ENCODE measurements at places on chromosomes 5 and 9.
A peak's percentile ranks its signal among the peaks of the same experiment; 100 is the strongest.

DNA sequence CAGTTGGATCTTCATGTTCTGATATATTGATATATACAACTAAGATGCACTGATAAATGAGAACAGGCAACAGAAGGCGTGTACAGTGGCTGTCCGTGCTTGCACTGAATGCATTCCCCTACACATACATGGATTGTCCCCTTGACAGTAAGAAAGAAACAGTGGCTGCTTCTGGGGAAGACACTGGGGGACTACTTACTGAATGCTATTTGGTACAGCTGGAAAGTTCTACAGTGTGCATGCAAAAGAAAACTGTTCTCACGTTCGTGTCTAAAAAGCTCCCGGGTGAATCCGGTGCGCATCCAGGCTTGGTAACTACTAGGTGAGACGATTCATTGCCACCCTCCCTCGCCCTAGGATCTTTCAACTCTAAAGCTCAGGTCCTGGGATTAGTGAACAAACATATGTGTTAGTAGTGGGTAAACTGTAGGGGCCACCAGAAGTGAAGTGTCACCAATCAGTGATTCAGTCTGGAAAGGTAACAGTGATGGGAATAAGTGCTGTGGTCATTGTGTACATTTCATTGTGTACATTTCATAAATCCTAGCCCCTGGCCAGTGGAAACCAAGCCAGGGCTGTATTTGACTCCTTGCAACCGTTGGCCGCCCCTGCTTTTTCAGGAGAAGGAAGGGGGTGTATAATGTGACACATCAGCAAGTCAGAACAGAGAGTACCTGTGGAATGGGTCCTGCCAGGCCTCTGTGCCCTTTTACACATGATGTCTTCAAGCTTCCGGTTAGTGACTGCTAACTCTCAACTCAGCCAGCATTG, 46.3 kb upstream of the BOD1 start:
- no peak for DNase-seq

DNA sequence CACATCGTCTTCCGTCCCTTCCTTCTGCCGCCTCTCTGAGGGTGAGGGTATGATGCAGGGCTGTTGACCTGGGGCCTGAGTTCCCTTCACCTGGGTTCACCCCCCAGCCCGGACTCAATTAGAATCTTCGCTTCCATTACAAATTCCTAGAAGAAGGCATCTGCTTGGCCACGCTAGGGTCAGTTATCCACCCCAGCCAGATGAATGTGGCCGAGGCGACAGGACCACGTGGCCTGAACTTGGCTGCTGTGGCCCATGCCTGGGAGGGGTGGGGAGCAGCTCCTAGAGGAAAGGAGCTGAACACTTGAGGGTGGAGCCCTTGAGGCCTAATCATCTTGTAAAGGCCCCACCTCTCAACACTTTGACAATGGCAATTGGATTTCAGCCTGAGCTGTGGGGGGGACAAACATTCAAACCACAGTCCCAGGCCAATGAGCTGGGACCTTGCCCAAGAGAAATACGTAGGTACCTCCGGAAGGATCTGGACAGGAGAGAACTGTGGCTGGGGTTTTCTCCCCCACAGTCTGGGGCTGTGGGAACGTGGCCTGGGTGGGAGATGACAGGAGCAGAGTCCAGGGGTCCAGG, 90.6 kb upstream of the ADAMTS2 start:
- DNase-seq, result no peak

- DNase-seq, result no peak
These were observed 131.5 kb upstream of the GRHPR start for GRCh38 chr9:37290940-37291485.

DNA sequence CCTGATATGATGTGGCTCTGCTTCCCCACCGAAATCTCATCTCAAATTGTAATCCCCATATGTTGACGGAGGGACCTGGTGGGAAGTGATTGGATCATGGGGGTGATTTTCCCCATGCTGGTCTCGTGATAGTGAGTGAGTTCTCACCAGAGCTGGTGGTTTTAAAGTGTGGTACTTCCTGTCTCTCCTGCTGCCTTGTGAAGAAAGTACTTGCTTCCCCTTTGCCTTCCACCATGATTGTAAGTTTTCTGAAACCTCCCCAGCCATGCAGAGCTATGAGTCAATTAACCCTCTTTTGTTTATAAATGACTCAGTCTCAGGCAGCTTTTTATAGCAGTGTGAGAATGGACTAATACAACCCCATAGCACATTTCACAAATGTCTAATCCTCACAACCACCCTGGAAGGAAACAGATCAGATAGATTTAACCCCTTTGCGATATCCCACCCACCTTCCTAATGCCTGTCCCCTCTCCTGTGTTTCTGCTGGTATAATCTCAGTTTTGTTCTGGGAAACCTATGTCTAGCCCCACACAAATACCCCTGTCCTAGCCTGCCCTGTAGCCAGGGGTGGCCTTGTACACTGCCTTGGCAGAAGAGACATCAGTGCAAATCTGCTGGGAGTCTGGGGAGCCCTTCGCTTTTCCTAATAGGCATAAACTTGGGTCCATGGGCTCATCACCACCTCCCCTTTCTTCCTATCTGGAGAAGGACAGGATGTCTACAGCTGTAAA, 157.0 kb upstream of the RAI14 start:
- no peak for DNase-seq

- no peak for DNase-seq
These were observed 369.7 kb downstream of the DEPDC1B start for GRCh38 chr5:60330236-60330635.

DNA sequence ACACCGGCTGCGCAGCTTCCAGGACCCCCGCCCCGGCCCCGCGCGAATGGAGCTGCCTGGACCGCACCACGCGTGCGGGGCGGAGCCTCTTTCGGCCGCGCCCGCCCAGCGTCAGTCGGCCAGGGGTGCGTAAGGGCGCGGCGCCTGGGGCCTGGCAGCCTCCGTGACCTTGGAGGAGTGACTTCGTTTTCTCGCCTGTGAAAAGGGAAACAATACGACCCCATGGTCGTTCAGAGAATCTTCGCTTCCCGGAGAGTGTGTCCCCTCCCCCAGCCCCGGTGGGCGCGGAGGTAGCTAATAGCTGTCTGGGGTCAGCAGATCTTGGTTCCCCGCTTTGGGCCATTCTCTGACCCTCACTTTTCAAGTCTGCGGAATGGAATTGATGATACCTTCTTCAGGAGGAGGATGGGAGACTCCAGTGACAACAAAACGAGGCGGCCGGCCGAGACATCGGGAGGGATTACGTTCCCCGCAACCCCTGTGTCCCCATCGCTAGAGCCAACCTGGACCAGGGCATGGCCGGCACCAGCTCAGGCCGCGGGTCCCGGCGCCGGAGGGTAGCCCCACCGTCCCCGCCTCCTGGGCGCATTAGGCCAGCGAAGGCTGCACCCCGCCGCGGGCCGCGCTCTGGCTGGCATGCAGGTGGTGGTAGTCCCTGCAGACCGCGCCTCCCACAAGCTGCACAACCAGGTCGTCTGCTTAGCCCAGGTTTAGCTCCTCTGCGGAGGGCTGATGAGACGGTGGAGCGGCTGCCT, 5.5 kb upstream of the CDHR2 start:
- DNase-seq, result no peak

DNA sequence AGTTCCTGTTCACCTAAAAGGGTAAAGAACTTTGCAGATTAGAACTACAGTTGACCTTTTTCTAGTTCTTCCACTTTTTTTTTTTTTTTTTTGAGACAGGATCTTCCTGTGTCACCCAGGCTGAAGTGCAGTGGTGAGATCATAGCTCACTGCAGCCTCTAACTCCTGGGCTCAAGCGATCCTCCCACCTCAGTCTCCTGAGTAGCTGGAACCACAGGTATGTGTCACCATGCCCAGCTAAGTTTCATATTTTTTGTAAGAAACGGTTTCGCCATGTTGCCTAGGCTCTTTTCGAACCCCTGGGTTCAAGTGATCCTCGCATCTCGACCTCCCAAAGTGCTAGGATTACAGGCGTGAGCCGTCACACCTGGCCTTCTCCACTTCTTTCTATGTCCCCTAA, 39.7 kb upstream of the TNFAIP8 start:
- DNase-seq, result no peak

- DNase-seq, result no peak
These were observed 1.3 kb downstream of the EEIG1 start for GRCh38 chr9:127979333-127980059.

GRCh38 chr5:172342918-172343317, 59.4 kb upstream of the UBTD2 start:
- DNase-seq, result no peak

- DNase-seq, result no peak
These were observed 23.4 kb downstream of the PAM start for GRCh38 chr5:102778478-102778877.

DNA sequence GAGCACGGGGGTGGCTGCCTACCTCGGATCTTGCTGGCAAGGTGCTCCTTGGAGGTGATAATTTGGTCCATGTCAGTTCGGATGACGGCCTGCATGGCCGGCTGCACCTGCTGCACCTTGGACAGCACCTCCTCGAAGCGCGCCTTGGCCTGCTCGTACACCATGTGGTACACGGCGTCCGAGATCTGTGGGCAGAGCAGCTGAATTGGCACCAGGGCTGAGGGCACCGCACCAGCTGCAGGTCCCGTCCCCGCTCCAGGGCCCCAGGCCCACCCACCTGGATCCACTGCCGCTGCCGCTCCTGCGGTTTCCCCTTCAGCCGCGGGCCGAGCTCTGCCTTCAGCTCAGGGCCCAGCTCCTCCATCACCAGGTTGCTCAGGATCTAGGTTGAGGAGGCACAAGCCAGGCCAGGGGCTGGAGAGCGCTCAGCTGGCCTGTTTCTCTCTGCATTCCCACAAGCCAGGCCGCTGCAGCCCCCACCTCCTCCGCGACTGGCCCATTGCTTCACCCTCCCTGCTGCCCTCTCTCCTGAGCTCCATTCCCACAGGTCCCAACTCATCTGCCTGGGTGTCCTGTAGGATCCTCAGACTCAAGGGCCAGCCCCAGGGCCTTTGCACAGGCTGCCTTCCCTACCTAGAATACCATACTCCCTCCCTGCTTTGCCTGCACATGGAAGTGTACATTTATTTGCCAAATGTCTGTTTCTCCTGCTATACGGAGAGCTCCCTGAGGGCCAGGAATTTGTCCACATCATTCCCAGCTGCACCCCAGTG, 65.7 kb downstream of the LRSAM1 start:
- no peak for DNase-seq

DNA sequence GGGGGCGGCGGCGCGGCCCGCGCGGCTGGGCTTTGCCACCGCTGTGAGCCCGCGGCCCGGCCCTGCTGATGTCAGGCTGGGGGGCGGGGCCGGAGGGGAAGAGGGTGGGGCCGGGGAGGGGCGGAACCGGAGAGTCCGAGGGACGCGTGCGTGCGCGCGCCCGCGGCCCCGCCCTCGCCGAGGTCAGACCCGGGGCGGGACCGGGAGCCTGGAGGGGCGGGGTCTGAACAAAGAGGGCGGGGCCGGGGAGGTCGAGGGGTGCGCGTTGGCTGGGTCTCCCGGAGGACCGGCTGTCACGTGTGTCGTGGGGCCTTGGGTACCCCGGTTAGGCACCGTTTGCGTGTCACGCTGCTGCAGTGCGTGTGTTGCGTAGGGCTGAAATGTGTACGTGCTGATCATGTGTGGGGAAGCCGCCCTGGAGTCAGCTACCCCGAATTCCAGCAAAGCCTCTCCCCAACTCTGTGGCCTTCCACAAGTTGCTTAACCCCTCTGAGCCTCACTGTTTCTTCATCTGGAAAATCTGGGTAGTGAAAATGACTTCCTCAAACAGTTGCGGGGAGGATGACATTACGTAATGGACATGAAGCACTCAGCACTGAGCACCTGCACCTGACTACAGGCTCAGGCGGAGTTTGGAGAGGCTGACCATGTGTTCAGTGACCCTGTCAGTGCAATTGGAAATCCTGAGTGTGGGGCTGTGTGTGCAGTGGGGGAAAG, at the start of gene RALGDS:
RALGDS (minus strand) TSS at position 43 of the 717 bp plus-strand sequence. CDS start 86 bp downstream, outside the sequence.
- DNase-seq, result peak; percentile 79

- no peak for DNase-seq
These were observed 112.9 kb downstream of the DAB2IP start for GRCh38 chr9:121764371-121764730.

- no peak for DNase-seq
These were observed 51.8 kb downstream of the RNF145 start for GRCh38 chr5:159157552-159157951.

DNA sequence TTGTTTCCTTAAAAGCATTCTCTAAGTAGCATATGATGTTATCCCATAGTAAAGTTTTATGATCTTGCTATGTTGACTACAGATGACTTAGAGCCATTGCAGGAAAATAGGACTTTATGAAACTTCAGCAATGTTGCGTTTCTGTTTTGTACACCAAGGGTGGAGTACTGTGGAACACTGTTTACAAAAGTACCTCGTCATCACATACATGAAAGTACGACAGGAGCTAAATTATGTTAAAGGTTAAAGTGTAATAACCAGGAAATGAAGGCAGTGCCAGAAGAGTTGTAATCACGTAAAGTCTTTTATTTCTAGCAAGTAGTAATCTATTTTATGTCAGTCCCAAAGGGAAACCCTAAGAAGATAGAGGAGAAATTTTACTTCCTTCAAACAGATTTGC, 50.9 kb downstream of the C9orf85 start:
- no peak for DNase-seq

- no peak for DNase-seq
These were observed 385.6 kb downstream of the MLLT3 start for GRCh38 chr9:20236676-20237075.

- no peak for DNase-seq
These were observed 84.7 kb upstream of the BRINP1 start for GRCh38 chr9:119453980-119454379.

DNA sequence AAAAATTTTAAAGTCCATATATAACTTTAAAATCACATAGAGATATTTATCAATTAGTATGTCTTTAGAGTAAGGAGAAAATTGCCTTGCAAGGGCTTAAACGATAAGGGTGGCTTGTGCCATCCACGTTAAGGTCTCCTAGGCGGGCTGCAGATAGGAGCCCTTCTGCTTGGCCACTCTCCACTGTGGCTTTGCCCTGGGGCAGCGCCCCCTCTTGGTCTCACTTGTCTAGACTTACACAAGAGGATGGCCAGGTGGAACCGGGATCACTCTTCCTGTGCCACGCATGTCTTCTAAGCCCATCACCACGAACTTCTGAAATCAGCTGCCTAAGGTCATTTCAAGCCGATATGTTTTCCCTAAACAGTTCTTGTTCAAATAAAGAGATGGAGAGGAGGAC, 2.9 kb downstream of the FPGS start:
- no peak for DNase-seq

GRCh38 chr5:10434392-10434791, 7.3 kb upstream of the ROPN1L start:
- no peak for DNase-seq

GRCh38 chr9:137174722-137175293, 3.0 kb upstream of the TMEM210 start:
- DNase-seq, result no peak

- no peak for DNase-seq
These were observed 29.0 kb upstream of the ANKRD33B start for GRCh38 chr5:10534561-10535530.

DNA sequence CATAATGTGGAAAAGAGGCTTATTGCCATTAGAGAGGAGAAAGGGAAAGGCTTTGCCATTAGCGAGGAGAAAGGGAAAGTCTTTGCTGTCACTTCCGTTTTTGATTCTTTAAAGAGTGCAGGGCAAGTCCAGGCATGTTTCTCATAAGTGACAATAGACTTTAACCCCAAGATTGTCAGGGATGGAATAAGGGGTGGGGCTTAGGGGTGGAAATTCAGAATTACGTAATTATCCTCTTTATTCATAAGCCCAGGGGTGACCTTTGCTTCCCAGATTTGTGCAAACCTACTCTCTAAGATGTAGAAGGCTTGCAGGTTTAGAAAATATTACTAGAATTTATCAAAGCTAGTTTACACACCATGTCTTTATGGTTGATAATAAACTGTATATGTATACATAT, 2.3 kb upstream of the PLK2 start:
- no peak for DNase-seq
